Activated CD8-positive, alpha-beta memory T cell treated with anti-CD3 and anti-CD28 coated beads for 1 hour (primary cell): ENCODE measurements at places on chromosomes 13 and 19.

- DNase-seq = no peak
Observed at GRCh38 chr13:44967704-44968433, 21.4 kb downstream of the NUFIP1 start.

DNA sequence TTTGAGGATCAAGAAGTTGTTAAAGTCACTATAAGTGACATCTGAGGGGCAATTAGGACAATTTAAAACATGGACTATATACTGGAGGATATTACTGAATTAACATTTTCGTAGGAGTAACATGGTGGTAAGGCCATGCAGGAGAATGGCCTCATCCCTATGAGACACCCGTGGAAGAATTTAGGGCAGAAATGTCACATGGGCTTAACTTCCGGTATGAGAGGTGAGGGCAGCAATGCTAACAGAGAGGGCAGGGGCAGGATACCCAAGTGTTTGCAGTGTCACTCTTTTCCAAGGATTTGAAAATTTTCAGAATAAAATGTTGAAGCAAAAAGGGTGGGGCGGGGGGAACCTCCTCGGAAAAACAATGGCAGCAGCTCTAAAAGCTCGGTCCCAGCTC lies 23.6 kb downstream of the RANBP3 start:
- DNase-seq = no peak

- no peak for DNase-seq
Observed at GRCh38 chr13:40597735-40598365, 68.6 kb downstream of the FOXO1 start.

- DNase-seq = no peak
Observed at GRCh38 chr13:26558074-26558805, 757 bp downstream of the WASF3 start.

DNA sequence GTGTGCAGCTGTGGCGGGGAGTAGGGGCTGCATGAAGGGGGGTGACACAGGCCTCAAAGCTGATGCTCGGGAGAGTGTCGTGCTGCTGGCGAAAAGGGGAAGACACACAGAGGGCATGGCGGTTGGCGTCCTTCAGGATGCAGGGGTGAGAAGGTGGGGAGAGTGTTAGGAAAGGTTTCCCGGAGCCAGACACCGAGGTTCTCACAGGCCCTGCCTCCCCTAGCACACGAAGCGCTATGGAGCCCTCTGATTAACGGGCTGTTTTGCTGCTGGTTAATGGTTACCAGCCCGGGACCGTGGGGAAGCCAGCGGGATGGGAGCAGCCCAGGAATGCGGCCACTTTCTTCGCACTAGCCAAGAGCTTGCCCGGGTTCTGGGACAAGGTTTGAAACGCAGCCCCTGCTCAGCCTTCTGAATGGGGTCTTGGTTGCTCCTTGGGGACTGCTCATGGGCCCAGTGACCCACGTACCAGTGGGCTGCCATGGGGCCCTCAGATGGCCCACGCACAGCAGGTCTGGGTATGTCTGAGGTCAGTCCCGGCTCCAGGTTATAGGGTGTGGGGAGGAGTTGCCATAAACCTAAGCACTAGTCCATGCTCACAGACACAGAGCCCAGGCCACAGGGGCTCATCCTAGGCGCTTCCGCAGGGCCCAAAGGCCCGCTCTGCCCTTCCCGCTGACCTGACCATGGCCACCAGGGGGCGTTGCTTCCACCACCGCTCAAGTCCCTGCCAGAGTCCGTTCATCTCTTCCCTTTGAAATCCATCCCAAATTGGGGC lies 31.3 kb upstream of the ISYNA1 start:
- peak; percentile 48 for DNase-seq

DNA sequence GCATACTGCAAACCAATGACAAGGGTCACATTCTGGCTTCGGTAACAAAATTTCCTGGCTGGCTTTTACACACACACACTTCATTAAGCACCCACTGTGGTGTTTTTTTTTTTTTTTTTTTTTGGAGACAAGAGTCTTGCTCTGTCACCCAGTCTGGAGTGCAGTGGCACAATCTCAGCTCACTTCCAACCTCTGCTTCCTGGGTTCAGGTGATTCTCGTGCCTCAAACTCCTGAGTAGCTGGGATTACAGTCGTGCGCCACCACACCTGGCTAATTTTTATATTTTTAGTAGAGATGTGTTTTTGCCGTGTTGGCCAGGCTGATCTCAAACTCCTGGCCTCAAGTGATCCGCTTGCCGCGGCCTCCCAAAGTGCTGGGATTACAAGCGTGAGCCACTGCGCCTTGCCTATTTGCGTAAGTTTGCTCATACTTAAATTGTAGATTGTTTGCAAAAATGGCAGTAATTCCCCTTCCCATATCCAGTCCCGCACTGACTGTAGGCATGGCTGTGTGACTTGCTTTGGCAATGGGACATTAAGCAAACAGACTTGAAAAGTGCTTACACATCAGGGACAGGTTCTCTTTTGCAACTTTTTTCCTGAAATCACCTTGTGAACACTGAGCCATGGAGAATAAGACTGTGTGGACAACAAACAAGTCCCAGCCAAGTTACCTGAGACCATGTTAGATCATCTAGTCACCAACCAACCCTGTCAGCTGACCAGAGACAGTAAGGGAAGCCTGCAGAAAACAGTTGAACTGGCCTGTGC lies 42.1 kb upstream of the EBPL start:
- DNase-seq = no peak

DNA sequence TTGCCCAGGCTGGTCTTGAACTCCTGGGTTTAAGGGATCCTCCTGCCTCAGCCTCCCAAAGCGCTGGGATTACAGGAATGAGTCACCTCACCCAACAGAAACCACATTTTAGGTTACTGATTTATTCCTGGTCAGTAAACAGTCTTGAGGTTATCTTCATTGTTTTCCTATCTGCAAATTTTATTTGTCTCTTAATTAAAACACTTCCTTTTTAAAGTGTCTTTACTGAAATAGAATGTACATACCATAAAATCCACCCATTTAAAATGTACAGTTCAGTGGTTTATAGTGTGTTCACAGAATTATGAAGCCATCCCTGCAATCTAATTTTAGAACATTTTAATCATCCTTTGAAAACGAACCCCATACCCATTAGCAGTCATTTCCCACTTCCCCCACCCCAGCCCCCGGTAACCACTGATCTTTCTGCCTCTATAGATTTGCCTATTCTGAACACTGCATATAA lies 63.0 kb downstream of the MAP4K1 start:
- DNase-seq = no peak

DNA sequence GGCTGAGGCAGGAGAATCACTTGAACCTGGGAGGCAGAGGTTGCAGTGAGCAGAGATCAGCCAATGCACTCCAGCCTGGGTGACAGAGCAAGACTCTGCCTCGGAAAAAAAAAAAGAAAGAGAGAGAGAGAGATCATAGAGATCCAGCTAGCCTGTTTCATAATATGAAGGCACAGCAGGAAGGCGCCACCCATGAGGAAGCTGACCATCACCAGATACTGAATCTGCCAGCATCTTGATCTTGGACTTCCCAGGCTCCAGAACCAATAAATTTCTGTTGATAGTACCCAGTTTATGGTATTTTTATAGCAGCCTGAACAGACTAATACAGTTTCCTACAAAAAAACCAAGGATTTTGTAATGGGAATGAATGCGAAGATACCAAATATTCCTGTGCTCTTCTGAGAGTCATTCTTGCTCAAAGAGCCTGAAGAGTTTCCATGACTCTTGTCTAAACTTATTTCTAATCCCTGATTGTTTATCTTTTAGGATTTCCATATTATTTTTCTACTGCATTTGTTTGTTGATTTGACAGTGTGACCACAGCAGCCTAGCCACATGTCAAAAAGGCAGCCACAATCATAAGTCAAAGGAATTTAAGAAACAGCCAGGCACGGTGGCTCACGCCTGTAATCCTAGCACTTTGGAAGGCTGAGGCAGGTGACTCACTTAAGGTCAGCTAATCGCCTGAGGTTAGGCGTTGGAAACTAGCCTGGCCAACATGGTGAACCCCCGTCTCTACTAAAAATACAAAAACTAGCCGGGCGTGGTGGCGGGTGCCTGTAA lies 37.7 kb upstream of the PDCD5 start:
- no peak for DNase-seq

DNA sequence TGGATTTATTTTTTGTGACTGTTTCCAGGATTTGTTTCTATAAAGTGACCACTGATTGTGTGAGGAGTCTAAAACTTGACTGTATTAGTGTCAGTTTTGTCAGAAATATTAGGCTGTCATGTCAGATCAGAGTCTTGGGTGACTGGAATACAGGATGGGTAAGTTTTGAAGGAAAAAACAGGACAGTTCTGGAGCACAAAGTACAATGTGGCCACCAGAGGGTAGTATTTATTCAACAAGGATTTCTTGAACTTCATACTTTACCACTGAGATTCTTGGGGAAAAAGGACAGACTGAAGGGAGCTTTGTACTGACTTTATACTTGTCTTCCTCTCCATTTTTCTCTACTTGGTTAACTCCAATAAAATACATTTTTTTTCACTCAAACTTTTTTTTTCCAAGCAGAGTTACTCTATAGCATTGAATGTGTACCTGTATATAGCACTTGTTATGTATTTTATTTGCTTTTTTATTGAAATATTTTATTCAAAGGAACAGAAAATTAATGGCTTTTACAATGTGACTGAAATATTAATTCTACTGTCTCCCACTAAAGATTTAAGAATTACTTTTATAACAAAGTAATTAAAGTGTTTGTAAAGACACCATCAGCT lies 51.1 kb downstream of the LMO7 start:
- no peak for DNase-seq

- no peak for DNase-seq
Observed at GRCh38 chr13:108193806-108194205, 21.5 kb downstream of the LIG4 start.

GRCh38 chr19:10749435-10750384 lies 31.8 kb downstream of the DNM2 start:
- no peak for DNase-seq

- no peak for DNase-seq
Observed at GRCh38 chr13:92572190-92572589, 654.4 kb upstream of the GPC6 start.
